ENCODE measurements at places on chromosomes 5 and 9.

DNA sequence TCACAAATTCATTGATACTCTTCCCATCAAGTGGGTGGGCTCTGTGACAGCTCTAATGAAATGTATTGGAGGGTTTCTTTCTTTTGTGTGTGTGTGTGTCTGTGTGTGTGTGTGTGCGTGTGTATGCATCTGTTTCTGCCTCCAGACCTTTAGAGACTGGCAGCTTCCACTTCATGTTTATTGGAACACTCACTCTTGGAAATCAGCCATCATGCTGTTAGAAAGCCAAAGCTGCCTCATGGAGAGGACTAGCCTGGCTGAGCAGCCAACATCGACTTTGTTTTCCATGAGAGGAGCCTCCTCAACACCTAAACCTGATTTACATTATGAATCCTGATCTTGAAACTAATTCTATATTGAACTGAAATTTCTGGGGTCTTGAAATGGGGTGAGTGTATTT is 128.5 kb upstream of the FAM174A start:
- DNase-seq: peak; percentile 36

GRCh38 chr9:125851979-125852378 is 104.8 kb downstream of the PBX3 start:
- no peak for DNase-seq

GRCh38 chr5:67166460-67167285 is 29.9 kb downstream of the CD180 start:
- DNase-seq: no peak

GRCh38 chr9:93108291-93109041 is 12.4 kb downstream of the CARD19 start:
- DNase-seq: no peak

DNA sequence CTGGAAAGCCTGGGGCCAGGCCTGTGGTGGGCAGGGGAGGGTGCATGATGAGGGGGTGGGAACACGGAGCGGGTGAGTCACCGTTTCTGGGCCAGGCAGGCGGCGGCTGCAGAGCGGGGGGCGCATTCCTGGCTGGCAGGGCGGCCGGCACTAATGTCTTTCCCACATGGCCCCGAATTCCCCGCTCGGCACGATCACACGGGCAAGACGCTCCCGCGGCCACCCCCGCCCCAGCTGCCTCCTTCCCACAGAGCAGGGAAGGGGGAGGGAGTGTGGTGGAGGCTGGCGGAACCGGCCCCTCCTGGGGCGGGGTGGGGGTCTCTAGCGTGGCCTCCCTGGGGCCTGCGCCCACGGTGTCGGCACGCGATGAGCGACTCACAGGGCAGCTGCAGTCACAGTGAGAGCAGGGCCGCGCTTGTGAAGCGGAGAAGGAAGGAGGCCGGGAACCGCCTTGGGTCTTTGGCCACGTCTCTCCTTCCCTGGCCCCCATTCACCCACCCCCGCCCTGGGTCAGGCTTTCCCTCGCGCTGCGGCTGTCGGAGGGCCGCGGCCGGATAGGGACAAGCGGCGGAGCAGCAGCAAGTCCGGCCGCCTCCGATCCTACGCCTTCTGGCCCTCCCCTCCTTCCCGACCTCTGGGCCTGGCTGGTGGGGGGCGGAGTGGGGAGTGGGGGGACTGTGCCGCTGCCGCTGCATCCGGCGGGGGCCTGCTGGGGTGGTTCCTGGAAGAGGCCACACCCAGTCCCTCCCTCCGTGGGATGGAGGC is 48.9 kb downstream of the CXXC5 start:
- DNase-seq: peak; percentile 97

DNA sequence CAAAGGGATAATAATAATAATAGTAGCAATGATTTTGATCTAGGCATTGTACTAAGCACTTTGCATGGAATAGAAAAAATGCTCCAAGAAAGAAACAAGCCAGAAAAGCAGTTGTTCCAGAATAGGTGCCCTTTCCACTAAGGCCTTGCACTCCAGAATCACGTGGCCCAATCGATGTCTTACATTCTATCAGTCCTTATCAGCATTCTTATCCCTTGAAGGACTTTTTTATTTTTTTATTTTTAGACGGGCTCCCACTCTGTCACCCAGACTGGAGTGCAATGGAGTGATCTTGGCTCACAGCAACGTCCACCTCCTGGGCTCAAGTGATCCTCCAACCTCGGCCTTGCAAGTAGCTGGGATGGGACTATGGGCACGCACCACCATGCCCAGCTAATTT is 36.5 kb downstream of the PDZD2 start:
- DNase-seq: no peak

DNA sequence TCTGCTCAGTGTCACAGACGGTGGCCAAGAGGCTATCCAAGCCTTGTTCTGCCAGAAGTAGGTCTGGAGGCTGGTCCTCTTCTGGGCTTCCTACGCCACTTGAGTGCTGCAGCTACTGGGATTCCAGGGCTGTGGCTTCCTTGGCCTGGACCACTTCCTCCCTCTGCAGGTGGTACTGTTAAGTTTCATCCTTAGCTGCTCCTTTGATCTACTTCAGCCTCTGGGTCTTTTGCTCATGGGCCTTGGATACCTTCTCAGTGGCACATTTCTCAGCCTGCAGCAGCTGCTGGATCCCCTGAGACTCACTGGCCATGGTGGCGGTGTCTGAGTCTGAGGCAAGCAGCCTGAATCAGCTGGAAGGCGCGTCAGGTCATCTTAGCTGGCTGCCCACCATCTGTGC is 10.3 kb downstream of the CNOT8 start:
- peak; percentile 25 for DNase-seq

DNA sequence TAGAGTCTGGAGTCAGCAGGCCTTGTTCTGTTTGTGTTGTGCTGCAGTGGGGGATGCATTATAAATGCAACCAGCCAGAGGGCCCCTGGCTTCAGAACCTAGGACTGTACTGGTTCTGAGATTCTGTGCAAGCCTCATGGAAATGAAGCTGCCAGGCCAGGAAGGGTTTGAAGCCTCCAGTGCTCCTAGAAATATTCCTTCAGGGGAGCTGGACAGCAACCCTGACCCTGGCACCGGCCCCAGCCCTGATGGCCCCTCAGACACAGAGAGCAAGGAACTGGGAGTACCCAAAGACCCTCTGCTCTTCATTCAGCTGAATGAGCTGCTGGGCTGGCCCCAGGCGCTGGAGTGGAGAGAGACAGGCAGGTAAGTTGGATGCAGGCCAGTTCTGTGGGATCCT is at the start of gene SLC4A9:
Gene SLC4A9 (plus strand): TSS at position 94 of the 400 bp plus-strand sequence. CDS start 43 bp downstream, at position 137.
- no peak for DNase-seq

GRCh38 chr9:14258660-14259239 is 55.2 kb downstream of the NFIB start:
- DNase-seq: no peak

- DNase-seq: no peak
Observed at GRCh38 chr5:135055396-135055795, 21.4 kb upstream of the PITX1 start.

DNA sequence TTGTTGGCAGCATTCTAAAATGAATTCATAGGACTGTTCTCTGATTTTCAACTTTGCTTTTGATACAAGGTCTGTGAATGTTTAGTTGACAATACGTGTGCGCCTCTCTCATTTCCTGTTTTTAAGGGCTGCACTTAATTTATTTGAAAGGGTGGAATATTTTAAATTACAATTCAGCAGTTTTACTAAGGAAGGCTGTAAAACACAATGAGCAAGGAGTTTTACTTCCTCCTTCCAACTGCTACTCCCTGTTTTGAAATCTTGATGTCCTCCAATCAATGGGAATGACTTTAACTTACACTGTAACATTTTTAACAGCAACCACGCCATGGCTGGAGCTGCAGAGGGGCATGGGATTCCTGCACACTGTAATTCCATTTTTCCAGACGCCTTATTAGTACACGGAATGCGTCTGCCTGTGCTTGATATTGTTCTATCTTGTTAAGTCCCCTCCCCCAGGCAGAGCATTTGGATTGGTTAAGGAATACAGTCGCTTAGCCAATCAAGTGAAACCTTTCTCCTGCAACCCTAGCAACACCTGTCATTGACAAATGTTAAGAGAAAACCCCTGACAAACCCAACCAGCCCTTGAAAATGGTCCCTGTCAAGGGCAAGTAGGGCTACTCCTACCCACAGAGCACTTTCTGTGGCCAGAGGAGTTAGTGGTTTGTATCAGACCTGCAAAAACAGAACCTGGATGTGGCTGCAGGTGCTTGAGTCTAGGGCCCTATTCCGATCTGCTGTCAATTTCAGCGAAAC is 12.5 kb upstream of the ZSWIM6 start:
- DNase-seq: no peak

- DNase-seq: no peak
Observed at GRCh38 chr5:141101059-141101458, 786 bp downstream of the PCDHB3 start.

GRCh38 chr9:71984831-71985281 is 73.4 kb downstream of the C9orf85 start:
- no peak for DNase-seq

GRCh38 chr5:68267066-68267465 is 51.5 kb downstream of the PIK3R1 start:
- DNase-seq: no peak

- no peak for DNase-seq
Observed at GRCh38 chr9:3628239-3628638, 102.4 kb upstream of the RFX3 start.

- DNase-seq: no peak
Observed at GRCh38 chr5:16709691-16710433, 93.1 kb upstream of the RETREG1 start.

DNA sequence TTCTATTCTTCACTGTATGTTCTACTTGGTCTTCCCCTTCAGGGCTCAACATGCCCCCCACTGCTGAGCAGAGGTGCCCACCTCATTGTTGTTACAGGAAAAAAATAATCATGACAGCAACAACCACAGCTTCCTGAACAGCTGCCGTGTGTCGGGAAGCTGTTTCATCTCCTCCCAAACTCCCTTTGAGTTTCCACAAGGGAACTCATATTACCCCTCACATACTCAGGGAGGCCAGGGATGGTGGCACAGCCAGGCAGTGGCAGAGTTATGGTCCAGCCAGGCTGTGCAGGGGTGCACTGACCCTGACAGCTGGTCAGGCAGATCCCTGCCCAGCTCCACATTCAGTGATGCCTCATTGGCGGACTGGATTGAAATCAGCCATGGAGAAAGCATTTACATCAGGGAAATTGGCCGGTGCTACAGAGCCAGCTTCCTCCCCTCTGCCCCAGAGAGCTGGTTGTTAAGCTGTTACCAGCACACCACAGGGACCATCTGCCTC is 37.3 kb downstream of the SARDH start:
- peak; percentile 21 for DNase-seq

- DNase-seq: no peak
Observed at GRCh38 chr5:60883229-60883628, 39.2 kb upstream of the ELOVL7 start.

GRCh38 chr9:136193127-136193890 is 11.6 kb downstream of the LHX3 start:
- no peak for DNase-seq
